ENCODE measurements at places on chromosomes 16 and 17.

GRCh38 chr17:17745476-17746455 lies 64.5 kb downstream of the RAI1 start:
- DNase-seq, result no peak

- DNase-seq, result no peak
These were observed 37.5 kb upstream of the RBFOX3 start for GRCh38 chr17:79648181-79648831.

GRCh38 chr17:71978435-71978834 lies 142.4 kb upstream of the SOX9 start:
- no peak for DNase-seq

GRCh38 chr16:83305092-83305491 lies 502.7 kb upstream of the HSBP1 start:
- DNase-seq, result no peak

DNA sequence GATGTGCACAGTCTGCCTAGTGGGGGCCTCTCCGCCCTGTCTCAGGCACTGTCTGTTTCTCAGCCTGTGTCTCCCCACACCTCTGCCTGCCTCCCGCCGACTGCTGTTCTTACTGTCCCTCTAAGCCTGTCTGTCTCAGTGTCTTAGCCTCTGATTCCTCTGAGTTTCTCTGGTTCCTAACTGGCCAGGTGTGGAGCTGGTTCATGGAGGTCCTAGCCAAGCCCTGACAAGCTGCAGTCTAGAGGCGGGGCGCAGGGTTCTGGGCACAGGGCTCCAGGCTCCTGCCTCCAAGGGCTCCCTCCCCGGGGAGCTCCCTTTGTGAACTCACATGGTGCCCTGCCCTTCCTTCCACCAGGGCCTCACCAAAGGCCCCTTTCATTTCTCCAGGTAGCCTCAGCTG lies 19.4 kb downstream of the C17orf100 start:
- DNase-seq, result no peak

GRCh38 chr17:35051183-35051578 lies 12.3 kb downstream of the RFFL start:
- DNase-seq, result no peak

DNA sequence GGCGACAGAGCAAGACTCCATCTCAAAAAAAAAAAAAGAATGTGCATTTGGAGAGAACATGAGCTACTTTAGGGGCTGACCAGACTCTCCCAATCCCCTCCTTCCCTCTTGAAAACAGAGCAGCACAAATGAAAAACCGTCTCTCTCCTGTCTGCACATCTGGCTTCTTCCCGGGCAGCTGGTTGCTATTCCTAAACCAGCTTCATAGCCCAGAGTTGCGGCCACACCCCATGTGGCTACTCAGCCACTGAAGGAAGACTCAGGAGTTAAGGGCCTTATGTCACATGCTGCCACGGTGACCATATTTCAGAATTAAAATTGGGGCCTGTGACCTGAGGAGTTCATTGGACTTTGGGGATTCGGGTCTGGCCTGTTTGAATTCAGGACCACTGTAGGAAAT lies 48.3 kb downstream of the KATNIP start:
- no peak for DNase-seq

DNA sequence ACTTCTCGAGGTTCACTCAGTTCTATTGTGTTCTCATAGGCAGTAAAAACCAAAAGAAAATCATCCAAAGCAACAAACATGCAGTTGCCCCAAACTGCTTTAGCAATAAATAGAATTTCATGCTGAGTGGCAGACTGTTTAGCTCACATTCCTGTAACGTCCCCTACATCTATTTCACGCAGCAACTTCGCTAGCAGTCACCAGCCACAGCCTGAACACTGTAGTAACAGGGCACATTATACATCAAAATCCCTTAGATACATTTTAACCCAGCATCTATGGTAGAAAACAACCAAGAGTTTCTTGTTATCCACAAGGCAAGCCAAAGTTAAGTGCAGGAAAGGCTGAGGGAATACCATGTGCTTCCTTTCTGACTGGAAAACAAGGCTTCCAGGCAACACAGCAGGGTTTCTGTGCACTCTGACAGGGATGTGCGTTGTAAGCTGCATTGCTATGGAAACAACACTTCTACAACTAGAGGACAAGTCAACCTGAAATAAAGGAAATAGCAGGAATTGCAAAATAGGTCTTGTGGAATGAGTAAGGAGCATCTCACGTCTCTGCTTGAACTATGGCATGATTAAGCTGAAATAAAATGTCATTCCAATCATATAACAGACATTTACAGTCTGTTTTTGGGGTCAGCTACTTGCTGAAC lies 55.4 kb downstream of the CFDP1 start:
- no peak for DNase-seq

DNA sequence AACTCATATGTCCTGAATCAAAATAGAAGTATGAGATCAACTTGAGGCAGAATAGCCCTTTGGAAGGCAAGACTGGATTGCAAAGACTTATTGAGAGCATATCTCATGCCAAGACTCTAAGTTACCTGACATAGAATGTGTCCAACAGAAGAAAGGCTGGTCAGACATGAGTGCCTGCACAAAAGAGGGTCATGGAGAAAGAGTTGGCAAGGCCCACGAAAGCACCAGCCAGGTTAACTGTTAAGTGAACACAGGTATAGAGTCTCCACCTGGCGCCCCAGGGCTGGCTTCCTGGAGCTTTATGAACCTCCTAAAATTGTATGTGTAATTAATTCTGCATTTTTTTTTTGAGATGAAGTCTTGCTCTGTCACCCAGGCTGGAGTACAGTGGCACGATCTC lies 71.0 kb downstream of the CMC2 start:
- no peak for DNase-seq

GRCh38 chr17:64260886-64261285 lies 2.2 kb downstream of the TEX2 start:
- DNase-seq, result no peak

DNA sequence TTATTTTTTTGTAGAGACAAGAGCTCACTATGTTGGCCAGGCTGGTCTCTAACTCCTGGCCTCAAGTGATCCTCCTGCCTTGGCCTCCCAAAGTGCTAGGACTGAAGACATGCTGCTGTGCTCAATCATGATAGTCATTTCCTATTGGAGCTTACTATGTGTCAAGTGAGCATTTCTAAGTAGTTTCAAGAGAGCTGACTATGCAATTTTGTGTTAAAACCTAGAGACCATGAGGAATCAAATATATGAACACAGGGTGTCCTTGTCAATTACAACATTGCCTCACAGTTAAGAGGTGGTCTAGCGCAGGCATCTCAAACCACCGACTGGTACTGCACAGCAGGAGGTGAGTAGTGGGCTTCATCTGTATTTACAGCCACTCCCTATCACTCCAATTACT lies 37.8 kb downstream of the MYH11 start:
- DNase-seq, result no peak

DNA sequence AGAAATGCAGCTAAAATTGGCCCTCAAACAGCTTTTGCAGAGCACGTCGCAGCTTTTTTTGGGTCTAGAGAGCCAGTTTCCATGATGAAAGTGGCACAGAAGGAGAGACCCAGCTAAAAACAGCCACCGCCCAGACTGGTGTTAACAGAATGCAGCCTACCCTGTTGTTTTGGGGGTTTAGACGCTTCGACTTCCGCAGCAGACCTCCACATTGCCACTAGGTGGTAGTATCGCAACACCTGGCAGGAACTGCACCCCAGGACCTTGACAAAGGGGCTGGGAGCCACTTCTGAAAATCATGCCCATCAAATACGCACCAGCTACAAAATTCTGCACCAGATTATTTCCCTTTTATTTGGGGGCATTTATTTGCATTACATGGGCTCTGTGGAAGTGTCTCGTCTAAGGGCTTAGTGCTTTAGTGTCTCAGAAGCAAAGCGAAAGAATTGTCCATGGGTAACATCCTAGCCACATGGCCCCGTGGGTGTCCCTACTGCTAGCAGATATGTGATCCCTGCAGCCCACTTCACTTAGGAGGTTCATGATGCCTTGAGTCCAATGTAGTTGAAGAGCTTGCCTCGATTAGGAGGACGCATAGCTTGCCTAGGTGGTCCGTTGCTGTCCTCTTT lies 167.1 kb downstream of the HAPSTR1 start:
- no peak for DNase-seq

- no peak for DNase-seq
These were observed 231.1 kb upstream of the NLRP1 start for GRCh38 chr17:5815396-5815795.

DNA sequence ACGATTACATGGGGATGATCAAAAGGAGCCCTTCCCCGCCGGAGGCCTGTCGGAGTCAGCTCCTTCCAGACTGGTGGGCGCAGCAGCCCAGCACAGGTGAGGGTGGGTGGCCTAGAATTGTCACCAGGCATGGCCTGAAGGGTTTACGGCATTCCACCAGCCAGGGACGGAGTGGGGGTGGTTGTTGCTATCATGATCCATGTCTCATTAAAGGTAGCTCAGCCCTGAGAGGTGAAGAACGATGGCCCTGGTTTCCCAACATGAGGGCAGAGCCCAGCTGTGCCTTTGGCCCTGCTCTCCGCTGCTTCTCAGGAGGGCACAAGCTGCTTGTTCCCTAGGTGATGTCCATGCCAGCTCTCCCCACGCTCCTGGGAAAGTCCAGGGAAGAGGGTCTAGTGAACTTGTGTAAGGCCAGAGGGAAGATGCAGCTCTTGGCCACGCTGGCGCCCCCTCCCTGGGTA lies 14.2 kb downstream of the IRF8 start:
- DNase-seq, result no peak

DNA sequence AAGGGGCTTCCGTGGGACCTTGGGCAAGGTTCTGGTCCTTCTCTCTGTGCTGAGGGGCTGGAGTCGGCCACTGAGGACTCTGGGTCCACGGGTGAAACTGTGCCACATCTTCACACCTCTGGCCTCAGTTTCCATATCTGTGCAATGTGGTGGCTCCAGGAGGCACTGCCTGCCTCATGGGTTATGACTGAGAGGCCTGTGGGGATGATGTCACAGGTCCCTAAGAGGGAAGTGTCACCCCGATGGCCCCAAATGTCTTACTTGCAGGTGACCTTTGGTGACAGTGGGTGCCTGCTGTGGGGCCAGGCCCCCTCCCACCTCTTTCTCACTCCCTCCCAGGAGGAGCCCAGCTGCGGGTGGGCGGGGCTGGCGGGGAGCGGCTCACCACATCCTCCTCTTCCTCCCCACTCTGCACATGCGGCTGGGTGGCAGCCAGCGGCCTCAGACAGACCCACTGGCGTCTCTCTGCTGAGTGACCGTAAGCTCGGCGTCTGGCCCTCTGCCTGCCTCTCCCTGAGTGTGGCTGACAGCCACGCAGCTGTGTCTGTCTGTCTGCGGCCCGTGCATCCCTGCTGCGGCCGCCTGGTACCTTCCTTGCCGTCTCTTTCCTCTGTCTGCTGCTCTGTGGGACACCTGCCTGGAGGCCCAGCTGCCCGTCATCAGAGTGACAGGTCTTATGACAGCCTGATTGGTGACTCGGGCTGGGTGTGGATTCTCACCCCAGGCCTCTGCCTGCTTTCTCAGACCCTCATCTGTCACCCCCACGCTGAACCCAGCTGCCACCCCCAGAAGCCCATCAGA lies at the start of gene IL21R:
IL21R (plus strand) TSS at position 407 of the 801 bp plus-strand sequence. CDS start 27,898 bp downstream, outside the sequence.
- DNase-seq, result no peak

DNA sequence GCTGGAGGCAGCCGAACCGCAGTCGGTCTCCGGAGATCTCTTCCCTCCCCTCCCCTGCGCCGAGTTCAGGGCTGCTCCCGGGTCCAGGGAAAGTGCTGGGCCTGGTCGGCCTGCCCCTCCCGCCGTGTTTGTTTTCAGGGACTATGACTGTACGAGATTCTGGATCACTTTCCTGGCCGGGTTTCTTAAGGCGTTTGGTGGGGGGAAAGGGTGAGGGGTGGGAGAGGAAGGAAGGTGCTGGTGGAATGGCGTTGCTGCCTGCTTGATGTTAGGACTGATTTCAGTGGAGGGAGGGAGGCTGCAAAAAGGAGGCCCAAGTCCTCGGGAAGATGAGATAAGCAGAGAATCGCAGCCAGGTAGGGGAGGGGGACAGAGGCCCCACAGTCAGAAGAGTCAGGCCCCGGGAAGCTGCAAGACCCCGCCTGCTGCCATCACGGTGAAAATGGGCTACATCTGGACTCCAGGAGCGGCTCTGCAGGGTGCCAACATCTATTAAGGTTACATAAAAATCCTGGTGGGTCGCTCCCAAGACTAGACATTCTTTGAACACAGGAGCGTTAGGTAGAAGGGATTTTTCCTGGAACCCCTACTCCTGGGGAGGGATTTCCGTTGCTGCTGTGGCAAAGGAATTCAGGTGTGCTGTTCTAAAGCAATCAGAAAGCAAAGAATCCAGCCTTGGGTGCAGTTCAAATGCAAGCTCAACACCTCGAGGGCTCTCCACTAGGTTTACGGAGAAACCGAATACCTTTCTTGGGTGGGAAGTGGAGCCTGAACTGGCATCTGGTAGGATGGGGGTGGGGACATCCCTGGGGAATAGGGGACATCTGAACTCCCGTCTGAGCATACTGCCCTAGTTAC lies 1.2 kb downstream of the ARHGAP44 start:
- DNase-seq, result no peak

DNA sequence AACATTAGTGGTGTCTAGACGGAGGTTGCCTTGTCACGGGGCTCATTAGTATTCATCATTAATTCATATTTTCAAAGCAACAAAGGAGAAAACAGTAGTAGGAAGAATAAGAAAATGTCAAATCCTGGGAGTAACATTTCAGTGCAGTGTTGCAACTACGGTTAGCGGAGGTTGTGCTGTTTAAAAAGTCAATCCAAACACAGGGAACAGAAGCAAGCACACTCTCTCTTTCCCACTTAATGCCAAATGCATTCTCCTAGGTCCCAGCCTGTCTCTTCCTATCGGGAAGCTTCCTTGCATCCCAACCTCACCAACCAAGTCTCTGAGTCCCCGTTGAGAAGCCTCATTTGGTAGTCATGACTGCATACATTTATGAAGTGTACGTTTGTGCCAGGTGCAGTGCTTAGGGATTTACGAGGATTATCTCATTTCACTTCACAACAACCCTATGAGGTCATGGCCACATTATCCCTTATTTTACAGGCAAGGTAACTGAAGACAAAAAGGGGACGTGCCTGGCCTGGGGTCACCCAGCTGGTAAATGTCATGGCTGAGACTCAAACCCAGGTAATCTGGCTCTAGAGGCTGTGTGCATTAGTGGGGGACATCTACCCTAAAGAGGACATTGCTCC lies 283.6 kb upstream of the SALL1 start:
- DNase-seq, result no peak

GRCh38 chr17:81003711-81004475 lies 12.3 kb downstream of the CHMP6 start:
- no peak for DNase-seq

GRCh38 chr17:1560101-1560857 lies 2.3 kb downstream of the PITPNA start:
- DNase-seq, result no peak

DNA sequence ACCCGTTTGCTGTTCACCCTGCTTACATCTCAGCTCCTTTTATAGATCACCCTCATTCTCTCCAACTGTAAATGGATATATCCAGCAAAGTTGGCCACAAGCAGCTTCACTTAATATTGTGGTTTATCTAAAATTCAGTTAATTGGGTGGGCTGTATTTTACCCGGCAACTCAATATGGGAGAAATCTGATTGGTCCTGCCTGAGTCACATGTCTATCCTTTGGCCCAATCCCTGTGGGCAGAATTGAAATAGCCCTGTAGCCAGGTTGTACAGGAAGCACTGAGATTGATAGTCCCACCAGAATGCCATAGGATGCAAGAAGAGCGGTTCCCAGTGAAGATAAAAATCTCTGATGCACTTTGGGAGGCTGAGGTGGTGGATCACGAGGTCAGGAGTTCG lies 73.2 kb downstream of the AIPL1 start:
- DNase-seq, result no peak

- DNase-seq, result no peak
These were observed 14.5 kb upstream of the SLC47A2 start for GRCh38 chr17:19730843-19731242.
